Activated B cell treated with CpG ODN at 0.5 μM for 24 hours (primary cell): ENCODE measurements at places on chromosomes 2 and 18.

GRCh38 chr18:37493352-37493935 is 72.2 kb downstream of the CELF4 start:
- DNase-seq = no peak
- no peaks in the 10 kb centered on the region for H3K4me1 ChIP-seq
- H3K4me3 ChIP-seq = no peak overlapping the region
- H3K27ac ChIP-seq = no peak overlapping the region
- peaks cover 10% of the 10 kb centered on the region for H3K27me3 ChIP-seq

- no peaks in the 10 kb centered on the region for H3K36me3 ChIP-seq
- H3K27ac ChIP-seq = no peak overlapping the region
- H3K4me1 ChIP-seq = peaks cover 20% of the 10 kb centered on the region
Observed at GRCh38 chr2:190183539-190183938, 121.0 kb upstream of the MSTN start.

DNA sequence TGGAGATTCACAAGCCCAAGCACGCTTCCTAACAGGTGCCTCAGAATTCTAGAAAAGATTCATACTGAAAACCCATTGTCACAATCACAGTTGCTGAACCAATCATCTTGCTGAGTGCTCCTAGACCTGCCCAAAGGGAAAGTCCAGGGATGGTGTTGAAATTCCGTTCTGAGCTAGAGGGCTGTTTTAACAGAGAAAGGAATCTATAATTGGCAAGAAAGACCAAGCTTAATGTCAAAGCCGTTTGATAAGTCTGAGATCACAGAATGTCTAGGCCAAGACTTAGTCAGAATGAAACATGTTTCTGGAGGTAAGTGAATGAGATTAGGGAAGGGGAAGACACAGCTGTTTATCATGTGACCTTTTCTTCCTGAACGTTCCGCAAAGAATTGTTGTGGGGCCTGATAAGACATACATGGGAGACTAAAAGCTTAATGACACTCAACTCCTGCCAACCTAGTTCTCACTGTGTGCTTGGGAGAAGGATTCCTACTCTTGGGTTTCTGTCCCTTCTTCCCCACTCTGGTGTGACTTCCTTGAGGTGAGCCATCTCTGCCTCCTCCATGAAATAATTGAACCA is 27.5 kb downstream of the PMAIP1 start:
- peak overlapping the region; percentile 9 for H3K4me3 ChIP-seq
- H3K27ac ChIP-seq = peak overlapping the region; percentile 79
- peaks cover 29% of the 10 kb centered on the region for H3K4me1 ChIP-seq
- DNase-seq = no peak
- no peaks in the 10 kb centered on the region for H3K36me3 ChIP-seq

GRCh38 chr18:36376361-36376760 is 78.8 kb downstream of the FHOD3 start:
- H3K27ac ChIP-seq = no peak overlapping the region
- H3K36me3 ChIP-seq = no peaks in the 10 kb centered on the region
- no peak for DNase-seq
- no peaks in the 10 kb centered on the region for H3K4me1 ChIP-seq

GRCh38 chr18:67951137-67951536 is 434.6 kb upstream of the DSEL start:
- H3K36me3 ChIP-seq = no peaks in the 10 kb centered on the region
- no peak overlapping the region for H3K27ac ChIP-seq
- no peak overlapping the region for H3K4me3 ChIP-seq
- DNase-seq = no peak
- H3K27me3 ChIP-seq = no peaks in the 10 kb centered on the region
- H3K4me1 ChIP-seq = no peaks in the 10 kb centered on the region

- H3K27me3 ChIP-seq = no peaks in the 10 kb centered on the region
- H3K36me3 ChIP-seq = no peaks in the 10 kb centered on the region
- no peaks in the 10 kb centered on the region for H3K4me1 ChIP-seq
- H3K27ac ChIP-seq = no peak overlapping the region
- no peak for DNase-seq
Observed at GRCh38 chr18:8229040-8229439, 380.2 kb upstream of the RAB12 start.

DNA sequence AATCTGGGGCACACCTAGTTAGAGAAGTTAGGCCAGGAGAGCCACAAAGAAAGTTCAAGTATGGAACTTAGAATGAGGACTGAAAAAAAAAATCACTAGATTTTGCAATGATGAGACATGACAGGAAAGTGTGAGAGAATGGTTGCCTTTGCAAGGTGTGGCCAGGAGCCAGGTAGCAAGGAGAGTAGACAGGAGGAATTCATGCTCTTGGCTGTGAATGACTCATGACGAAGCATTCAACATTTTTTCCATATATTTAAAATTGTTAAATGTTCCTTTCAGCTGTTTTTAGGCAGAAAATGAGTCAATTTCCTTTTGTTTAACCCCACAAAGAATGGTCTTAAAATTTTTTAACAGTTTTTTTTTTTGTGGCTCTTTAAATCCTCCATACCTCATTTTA is 636.9 kb downstream of the PLCL1 start:
- no peaks in the 10 kb centered on the region for H3K27me3 ChIP-seq
- DNase-seq = no peak
- H3K4me3 ChIP-seq = no peak overlapping the region
- H3K36me3 ChIP-seq = no peaks in the 10 kb centered on the region

DNA sequence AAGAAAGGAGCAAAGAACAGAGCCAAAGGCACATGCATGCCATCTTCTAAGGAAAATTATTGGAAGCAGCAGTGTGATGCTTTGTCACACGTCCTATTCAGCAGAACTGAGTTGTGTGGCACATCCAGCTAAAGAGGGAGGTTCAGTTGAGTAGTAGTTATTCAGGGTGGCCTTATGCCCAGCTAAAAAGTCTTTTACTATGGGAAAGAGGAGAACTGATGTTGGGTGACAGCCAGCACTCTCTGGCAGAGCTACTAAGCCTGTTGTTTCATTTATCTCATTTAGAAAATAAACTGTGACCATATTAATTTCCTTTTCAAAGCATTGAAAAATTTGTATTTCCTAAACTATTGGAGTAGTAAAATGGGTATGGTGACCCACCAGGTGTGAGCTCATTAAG is 18.5 kb downstream of the ITGA6 start:
- H3K27ac ChIP-seq = no peak overlapping the region
- peaks cover 38% of the 10 kb centered on the region for H3K27me3 ChIP-seq
- H3K4me3 ChIP-seq = no peak overlapping the region
- DNase-seq = no peak
- H3K36me3 ChIP-seq = no peaks in the 10 kb centered on the region

GRCh38 chr2:105541189-105542050 is 142.6 kb upstream of the FHL2 start:
- peaks cover 3% of the 10 kb centered on the region for H3K4me1 ChIP-seq
- no peak for DNase-seq
- H3K27me3 ChIP-seq = peaks cover 10% of the 10 kb centered on the region
- H3K4me3 ChIP-seq = no peak overlapping the region
- H3K36me3 ChIP-seq = no peaks in the 10 kb centered on the region
- no peak overlapping the region for H3K27ac ChIP-seq

DNA sequence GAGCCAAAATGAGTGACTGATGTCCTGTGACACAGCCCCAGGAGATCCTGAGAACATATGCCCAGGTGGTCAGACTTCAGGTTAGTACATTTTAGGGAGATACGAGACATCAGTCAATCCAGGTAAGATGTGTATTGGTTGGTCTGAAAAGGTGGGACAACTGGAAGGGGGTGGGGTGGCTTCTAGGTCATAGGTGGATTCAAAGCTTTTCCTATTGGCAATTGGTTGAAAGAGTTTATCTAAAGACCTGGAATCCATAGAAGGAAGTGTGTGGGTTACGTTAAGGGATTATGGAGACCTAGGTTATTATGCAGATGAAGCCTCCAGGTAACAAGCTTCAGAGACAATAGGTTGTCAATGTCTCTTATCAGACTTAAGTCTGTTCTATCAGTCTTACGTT is 136.5 kb downstream of the ZNF532 start:
- DNase-seq = no peak
- no peaks in the 10 kb centered on the region for H3K27me3 ChIP-seq
- H3K27ac ChIP-seq = no peak overlapping the region
- peaks cover 17% of the 10 kb centered on the region for H3K4me1 ChIP-seq
- H3K4me3 ChIP-seq = no peak overlapping the region
- H3K36me3 ChIP-seq = no peaks in the 10 kb centered on the region
